ENCODE measurements at places on chromosomes 1 and 21.

GRCh38 chr1:181485287-181486097, 2.2 kb downstream of the CACNA1E start:
- DNase-seq = no peak

DNA sequence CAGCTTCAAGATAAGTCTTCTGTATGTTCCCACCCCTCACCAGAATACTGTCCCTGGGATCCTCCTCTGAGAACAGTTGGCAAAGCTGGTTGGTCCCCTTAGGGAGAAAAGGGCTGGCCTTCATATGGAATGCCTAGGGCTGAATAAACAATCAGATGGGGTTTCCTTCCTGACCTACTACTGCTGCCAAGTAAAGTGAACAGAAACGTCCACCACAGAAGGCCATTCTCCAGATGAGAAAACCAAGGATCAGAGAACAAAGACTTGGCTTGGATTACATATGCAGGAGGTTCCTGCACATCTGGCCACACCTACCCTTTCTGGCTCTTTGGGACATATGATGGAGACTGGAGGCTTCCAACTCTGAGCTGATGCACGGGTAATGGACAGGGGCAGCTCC, 194.5 kb downstream of the HIVEP3 start:
- DNase-seq = no peak

DNA sequence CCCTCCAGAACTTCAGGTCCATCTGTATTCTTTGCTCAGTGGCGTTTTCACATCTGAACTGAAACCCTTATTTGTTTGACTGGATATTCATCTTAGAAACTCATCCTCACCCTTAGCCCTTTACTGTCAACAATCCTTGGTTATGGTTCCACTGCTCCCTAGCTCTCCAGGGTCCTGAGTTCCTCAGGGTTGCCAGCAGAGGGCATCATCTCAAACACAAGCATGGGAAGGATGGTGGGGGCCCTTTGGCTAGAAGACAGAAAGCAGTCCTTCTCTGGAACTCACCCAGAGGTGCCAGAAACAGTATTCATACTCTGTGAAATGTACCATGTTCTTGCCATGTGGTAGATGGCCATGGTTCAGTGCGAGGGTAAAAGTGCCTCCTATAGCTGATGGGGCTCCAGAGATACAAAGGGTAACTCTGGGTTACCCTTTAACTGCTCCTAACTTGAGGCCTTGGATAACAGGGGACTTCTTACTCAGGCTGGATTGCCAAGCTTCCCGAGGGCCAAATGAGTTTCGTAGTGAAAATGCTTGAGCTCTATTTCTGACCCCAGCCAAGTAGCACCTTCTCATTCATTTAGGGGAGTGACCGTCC, 11.3 kb downstream of the NCSTN start:
- no peak for DNase-seq

DNA sequence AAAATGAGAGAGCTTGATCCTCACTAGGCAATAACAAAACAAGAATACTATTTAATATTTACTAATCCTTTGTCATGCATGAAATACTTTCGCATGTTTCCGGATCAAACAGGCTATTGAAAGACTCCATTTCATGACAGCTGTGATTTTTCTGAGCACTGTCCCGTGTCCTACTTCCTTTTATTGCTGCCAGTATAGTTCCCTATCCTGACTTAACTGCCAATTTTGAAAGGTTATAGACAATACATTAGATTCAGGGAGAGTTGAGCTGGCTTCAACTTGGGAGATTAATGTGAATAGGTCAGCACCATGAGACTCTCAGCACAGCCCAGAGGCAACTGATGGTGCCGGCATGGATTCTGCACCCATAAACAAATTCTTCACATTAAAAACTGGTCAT, 225.8 kb downstream of the VAV3 start:
- no peak for DNase-seq

- DNase-seq = no peak
Observed at GRCh38 chr21:35314857-35315582, 265.9 kb upstream of the RUNX1 start.

DNA sequence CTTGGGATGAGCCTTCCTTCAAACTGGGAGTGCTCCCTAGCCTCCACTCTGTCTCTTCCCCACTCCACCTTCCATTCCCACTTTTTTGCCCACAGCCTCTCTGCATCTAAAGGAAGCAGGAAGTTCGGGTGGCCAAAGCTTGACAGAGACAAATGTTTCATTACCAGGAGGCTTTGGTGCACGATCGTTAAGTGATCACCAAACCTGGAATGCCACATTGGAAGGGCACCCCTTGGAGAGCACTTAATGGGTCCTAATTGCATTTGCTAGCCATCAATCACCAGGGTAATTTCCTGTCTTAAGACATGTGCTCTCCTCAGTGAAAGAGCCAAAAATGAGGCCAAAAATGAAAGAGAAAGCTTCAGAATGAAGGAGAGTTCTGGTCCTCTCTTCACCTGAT, 206.5 kb downstream of the TNR start:
- DNase-seq = no peak

GRCh38 chr1:6599141-6599975, 3.3 kb downstream of the KLHL21 start:
- peak; percentile 71 for DNase-seq

Measured in activated CD8-positive, alpha-beta memory T cell treated with anti-CD3 and anti-CD28 coated beads for 4 hours (primary cell).